ENCODE measurements at places on chromosomes 2 and 18.

DNA sequence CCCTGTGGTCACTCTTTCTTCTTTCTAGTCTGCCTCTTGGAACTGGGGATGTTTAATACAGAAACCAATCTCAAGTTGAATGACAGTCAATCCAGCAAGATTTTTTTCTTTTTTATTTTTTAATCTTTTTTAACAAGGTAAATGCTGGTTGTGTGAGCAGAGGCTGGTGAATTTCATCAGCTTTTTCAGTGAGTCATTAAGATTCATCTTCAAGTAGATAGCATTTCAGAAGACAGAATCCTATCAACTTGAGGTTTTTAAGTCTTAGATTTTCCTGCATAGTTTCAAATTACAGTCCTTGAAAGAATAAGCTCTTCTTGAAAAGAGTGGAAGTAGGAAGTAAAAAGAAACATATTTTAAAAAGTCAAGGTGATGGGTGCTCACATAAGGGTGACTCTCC is 12.4 kb downstream of the SLC8A1 start:
- DNase-seq, result no peak

DNA sequence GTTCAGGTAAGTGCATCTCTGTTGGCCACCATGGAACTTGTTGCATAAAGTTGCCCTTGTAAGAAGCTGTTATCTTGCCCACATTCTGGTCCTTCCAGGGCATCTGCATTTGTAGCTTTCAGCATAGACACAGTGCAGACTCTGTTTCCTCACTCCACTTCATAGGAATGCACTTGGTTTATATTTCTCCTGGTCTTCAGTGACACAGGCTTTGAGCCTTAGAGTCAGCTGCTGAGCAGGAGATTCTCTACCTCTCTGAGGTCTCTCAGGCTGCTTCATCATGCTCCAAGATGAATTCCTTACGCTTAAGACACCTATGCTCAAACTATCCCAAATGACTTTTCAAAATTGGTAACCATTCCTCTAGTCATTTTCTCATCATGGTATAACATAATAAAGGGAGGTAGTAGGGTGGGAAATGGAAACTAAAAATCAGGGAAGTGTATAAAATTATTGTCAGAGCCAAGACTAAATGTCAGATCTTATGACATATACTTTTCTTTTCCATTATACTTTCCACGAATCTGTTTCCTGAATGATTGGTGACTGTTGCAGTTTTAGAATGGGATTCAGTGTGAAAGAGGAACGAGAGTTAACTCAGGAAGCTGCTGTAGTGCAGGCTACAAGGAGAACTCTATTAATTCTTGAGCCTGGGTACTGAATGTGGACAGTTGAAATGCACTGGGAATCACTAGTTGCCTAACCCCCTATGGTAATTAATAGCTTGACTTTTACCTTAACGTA is 72.0 kb downstream of the GALNT1 start:
- DNase-seq, result no peak

GRCh38 chr2:189679226-189679625 is 4.8 kb downstream of the ANKAR start:
- no peak for DNase-seq

GRCh38 chr2:35973132-35973736 is 382.3 kb upstream of the CRIM1 start:
- DNase-seq, result no peak
